ENCODE measurements at places on chromosomes 11 and 22. TPM values are rescaled to one million over a fixed set of nuclear protein-coding genes. Genes with fewer than 3 reads are reported as not detected.

Gene OR52N4
- total RNA-seq: not detected

DNA sequence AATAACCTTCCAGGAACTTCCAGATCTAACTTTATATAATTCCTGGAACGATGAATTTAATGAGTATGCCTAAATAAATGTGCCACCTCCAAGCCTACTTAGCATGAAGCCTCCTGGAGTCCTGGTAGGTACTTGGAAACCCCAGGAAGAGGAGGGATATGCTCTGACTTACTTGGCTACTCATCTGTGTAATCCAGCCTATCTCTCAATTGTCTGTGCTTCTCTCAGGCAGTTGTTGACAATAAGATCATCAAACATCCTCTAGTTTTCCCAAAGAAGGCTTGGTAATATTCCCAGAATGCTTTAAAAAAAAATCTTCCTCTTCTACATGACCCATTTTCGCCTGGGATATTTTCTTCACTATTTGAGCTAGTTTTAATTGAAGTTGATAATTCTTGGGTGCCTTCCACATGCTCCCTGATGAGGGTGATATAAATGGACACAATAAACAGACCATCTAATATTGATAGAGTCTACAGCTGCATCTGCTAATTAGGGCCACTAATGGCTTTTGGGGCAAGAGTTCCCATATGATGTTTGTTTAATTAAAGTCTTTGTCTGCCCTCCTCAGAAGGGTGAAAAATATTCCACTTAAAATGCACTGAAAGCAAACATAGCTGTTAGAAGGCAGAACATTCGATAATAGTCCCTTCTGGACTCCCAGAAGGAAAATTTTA lies 75.5 kb upstream of the RAB38 start:
- no peak overlapping the region for H3K27ac ChIP-seq
- H3K27me3 ChIP-seq: no peaks in the 10 kb centered on the region
- no peak for DNase-seq
- H3K4me1 ChIP-seq: no peaks in the 10 kb centered on the region

DNA sequence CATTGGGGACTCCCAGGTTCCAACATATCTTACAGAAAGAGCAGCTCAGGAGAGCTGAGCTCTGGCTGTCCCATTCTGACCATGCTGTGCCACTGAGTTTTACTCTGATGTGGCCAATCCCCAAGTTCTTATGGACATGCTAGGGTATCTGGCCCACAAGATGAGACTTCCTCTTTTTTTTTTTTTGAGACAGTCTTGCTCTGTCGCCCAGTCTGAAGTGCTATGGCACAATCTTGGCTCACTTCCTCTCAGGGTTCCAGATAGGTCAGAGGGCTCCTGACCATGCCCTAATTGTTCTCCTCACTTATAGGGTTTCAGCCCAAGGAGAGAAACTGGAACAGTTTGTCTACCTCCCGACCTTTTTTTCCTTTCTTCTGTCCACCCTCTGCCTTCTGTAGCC lies 152.3 kb upstream of the CCDC90B start:
- no peaks in the 10 kb centered on the region for H3K4me1 ChIP-seq
- no peak overlapping the region for H3K27ac ChIP-seq
- H3K4me3 ChIP-seq: no peak overlapping the region
- no peaks in the 10 kb centered on the region for H3K27me3 ChIP-seq
- H3K36me3 ChIP-seq: no peaks in the 10 kb centered on the region
- no peak for DNase-seq

Gene CD248
- 6.1 TPM for total RNA-seq

DNA sequence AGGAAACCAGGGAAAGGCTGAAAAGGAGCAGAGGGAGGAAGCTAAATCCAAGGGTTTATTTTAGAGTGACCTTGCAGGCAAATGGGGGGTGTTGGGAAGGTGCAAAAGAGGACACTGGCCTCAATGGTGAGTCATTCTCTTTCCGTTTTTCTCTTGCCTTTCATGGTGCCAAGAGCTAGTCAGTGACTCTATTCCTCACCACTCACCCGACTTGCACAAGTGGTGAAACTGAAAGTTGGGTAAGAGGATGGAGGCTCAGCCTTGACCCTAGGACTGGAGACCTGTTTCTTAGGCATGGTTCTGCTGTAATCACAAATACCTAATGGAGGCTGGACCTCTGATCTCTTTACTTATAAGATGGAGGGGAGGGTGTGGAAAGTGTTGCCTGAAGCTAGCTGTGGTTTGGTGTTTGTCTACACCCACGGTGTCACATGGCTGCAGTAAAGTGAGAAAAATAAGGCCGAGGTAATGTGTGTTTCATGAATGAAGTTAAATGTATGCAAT lies 67.3 kb upstream of the CREB3L1 start:
- no peak overlapping the region for H3K27ac ChIP-seq
- no peaks in the 10 kb centered on the region for H3K4me1 ChIP-seq
- DNase-seq: no peak
- no peaks in the 10 kb centered on the region for H3K27me3 ChIP-seq
- no peaks in the 10 kb centered on the region for H3K36me3 ChIP-seq

Gene BATF2
- 4.7 TPM for total RNA-seq

Gene GAB4
- total RNA-seq: not detected

Gene MISFA
- not detected for total RNA-seq

GRCh38 chr22:25360411-25360810 lies 141.0 kb downstream of the CRYBB2 start:
- no peak overlapping the region for H3K27ac ChIP-seq
- no peaks in the 10 kb centered on the region for H3K36me3 ChIP-seq
- DNase-seq: peak; percentile 55
- no peaks in the 10 kb centered on the region for H3K4me1 ChIP-seq
- no peaks in the 10 kb centered on the region for H3K27me3 ChIP-seq

GRCh38 chr11:124277804-124278203 lies 21.6 kb downstream of the OR8G5 start:
- H3K36me3 ChIP-seq: no peaks in the 10 kb centered on the region
- no peaks in the 10 kb centered on the region for H3K4me1 ChIP-seq
- H3K27me3 ChIP-seq: no peaks in the 10 kb centered on the region
- no peak overlapping the region for H3K27ac ChIP-seq
- no peak overlapping the region for H3K4me3 ChIP-seq

GRCh38 chr11:65789230-65790103 lies 2.6 kb downstream of the OVOL1 start:
- no peak for DNase-seq
- H3K27me3 ChIP-seq: peaks cover 61% of the 10 kb centered on the region
- no peak overlapping the region for H3K27ac ChIP-seq
- H3K36me3 ChIP-seq: no peaks in the 10 kb centered on the region
- peaks cover 24% of the 10 kb centered on the region for H3K4me1 ChIP-seq

Gene FREY1
- total RNA-seq: 2.2 TPM

Gene ANO3
- 0.33 TPM for total RNA-seq

GRCh38 chr11:115060840-115061239 lies 382.5 kb downstream of the NXPE2 start:
- no peaks in the 10 kb centered on the region for H3K27me3 ChIP-seq
- no peak overlapping the region for H3K4me3 ChIP-seq
- H3K36me3 ChIP-seq: no peaks in the 10 kb centered on the region
- H3K27ac ChIP-seq: no peak overlapping the region

- H3K36me3 ChIP-seq: no peaks in the 10 kb centered on the region
- no peak overlapping the region for H3K27ac ChIP-seq
- H3K4me1 ChIP-seq: no peaks in the 10 kb centered on the region
- no peak overlapping the region for H3K4me3 ChIP-seq
Measured at GRCh38 chr11:78647986-78648875, 73.6 kb upstream of the NARS2 start.

Gene CBLIF
- total RNA-seq: not detected

DNA sequence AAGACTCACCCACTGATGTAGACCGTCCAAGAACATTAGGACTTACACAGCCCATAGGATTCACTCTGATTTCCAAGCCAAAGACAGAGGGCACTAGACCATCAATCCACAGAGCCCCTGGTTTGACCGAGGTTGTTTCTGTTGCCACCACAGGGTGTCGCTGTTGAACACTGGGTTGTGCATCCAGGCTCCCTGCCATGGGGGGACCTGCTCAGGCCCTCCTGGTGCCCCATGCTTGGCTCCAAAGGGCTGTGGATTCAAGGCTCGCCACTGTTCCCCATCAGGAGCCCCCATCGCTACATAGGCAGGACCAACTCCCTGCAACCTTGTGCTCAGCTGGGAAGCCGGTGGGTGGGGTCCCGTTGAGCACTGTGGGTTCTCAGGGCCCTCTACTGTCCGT lies 128.0 kb upstream of the ANO1 start:
- DNase-seq: no peak
- peaks cover 19% of the 10 kb centered on the region for H3K27me3 ChIP-seq
- no peaks in the 10 kb centered on the region for H3K36me3 ChIP-seq
- no peaks in the 10 kb centered on the region for H3K4me1 ChIP-seq
- no peak overlapping the region for H3K27ac ChIP-seq

Gene MUC5AC
- total RNA-seq: not detected

GRCh38 chr11:114200351-114201133 lies 95.7 kb upstream of the NNMT start:
- H3K27me3 ChIP-seq: no peaks in the 10 kb centered on the region
- peak overlapping the region; percentile 97 for H3K27ac ChIP-seq
- H3K4me3 ChIP-seq: no peak overlapping the region
- peaks cover 21% of the 10 kb centered on the region for H3K36me3 ChIP-seq
- DNase-seq: no peak

Gene LYVE1
- total RNA-seq: 158 TPM

DNA sequence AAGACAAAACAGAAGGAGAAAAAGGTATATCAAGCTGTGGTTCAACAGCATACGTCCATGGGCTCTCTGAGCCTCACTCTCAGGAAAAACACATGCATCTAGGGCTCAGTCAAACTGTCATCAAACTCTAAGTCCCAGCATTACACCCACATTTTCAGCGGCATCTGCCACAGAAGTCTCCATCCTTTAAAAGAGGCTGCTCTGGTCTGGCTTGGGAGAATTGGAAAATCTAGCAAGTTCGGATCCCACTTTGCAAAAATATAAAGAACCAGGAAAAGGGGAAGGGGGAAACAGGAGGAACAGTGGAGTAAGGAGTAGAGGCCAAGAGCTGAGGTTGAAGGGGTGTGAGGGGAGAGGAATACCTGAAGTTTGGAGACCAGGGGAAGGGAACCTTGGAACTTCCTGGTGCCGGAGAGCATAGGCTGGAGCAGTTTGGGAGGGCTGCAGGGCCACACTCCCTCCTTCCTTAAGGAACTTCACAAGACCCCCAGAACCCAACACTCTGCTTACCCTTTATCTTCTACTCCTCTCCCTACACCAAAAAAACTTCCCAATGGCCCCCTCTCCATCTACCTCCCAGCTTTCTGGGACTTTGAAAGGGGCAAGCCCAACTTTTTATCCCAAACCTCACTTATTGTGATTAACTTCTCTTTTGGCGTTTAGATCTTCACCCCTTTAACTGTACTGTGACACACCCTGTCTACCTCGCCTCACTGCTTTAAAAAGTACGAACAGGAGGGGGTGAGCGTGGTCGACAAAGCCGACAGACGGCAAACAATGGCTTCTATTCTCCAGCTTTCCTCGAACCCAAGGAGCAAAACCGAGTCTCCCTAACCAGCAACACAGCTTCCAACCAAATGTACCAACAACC lies 4.0 kb downstream of the PAX6 start:
- DNase-seq: no peak
- H3K27me3 ChIP-seq: peaks cover 98% of the 10 kb centered on the region
- no peaks in the 10 kb centered on the region for H3K36me3 ChIP-seq
- H3K4me3 ChIP-seq: no peak overlapping the region
- no peak overlapping the region for H3K27ac ChIP-seq

Gene C11orf16
- not detected for total RNA-seq

Gene PRG2
- total RNA-seq: not detected

Gene ACR
- total RNA-seq: 0.68 TPM

DNA sequence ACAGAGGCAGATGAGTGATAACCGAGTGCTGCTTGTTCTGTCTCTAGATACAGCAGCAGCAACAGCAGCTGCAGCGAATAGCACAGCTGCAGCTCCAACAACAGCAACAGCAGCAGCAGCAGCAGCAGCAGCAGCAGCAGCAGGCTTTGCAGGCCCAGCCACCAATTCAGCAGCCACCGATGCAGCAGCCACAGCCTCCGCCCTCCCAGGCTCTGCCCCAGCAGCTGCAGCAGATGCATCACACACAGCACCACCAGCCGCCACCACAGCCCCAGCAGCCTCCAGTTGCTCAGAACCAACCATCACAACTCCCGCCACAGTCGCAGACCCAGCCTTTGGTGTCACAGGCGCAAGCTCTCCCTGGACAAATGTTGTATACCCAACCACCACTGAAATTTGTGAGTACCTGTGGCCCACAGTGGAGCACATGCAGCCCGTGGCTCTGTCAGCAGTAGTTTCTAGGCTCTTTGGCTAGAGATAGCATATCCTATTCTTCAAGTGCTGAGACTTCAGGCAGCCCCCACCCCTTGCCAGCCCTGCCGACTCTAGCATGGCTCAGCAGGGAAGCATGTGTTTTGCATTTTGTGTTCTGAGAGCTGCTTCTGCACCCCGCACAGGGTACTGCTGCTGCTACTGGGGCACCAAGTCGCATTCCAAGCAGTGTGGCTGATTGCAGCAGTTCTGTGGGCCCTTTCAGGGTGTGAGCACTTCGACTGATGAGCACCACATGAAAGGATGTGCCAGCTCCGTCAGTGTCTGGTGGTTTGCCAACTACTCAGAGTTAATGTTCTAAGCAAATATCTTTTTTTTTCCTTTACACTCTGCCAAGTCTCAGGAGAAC lies 59.2 kb downstream of the MED15 start:
- peaks cover 34% of the 10 kb centered on the region for H3K36me3 ChIP-seq
- peak; percentile 78 for DNase-seq
- H3K4me3 ChIP-seq: no peak overlapping the region
